Fibroblast of the aortic adventitia (primary cell): ENCODE measurements at places on chromosomes 1 and 21. TPM values are rescaled to one million over a fixed set of nuclear protein-coding genes. Genes with fewer than 3 reads are reported as not detected.

Gene OMA1
- total RNA-seq: 22.9 and 30.7 TPM in 2 replicates

Gene PBX1
- 66.1 and 95.6 TPM in 2 replicates for total RNA-seq

DNA sequence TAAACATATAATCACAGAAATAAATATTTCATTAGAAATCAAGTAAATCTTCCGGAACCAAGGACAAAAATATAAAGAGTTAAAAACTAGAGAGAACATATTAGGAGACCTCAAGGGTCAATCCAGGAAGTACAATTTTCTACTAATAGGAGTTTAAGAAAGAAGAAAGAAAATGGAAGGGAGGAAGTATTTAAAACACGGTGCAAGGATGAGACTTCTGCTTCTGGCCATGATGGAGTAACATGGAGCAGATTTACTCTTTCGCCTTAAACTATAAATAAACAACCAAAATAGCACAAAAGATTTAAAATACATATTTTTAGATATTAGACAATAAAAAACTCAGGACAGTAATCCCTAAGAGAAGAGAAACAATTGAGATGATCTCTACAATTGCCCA lies 12.6 kb upstream of the IFNAR1 start:
- no peak for DNase-seq

Gene MSH4
- total RNA-seq: 0.09 and 0.16 TPM in 2 replicates

GRCh38 chr1:40708750-40709099 lies 17.2 kb downstream of the NFYC start:
- peak; percentile 95 for DNase-seq

DNA sequence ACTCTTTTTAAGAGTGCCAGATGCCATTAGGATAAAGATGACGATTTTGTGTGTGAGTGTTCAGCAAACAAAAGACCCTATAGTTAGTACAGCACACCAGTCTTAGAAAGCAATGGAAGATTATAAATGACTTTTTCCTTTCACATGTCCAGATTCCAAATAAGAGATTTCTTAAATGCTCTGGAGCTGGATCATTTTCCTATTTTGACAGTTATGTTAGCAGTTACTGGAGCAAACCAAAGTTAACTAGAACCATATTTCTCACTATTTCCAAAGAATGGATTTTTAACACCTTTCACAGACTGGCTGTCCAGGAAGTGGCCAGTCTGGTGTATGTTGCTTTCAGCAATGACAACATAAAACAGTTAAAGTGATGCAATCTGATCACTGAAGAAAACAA lies 905.8 kb upstream of the ADGRL2 start:
- DNase-seq: no peak

GRCh38 chr1:43286115-43286514 lies 734 bp upstream of the C1orf210 start:
- no peak for DNase-seq

DNA sequence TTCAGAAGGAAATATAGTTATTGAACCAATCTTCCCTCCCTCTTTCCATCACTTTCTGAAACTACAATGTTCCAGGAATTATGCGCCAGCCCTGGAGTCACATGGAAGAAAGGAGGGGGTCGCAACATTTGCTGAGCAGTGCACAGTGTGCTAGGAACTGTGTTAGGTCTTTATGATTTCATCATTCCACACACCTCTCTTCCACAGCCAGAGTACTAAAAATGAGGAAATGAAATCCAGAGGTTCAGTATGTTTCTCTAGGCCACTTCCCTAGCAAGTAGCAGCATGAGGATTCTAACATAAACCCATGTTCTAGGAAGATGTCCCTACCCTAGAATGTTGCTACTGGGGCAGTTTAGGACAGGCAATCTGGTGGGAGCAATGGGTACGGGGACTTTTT lies 158.1 kb downstream of the SLC45A1 start:
- DNase-seq: no peak

- peak; percentile 93 for DNase-seq
Measured at GRCh38 chr1:16181887-16182719, 26.2 kb upstream of the EPHA2 start.

- DNase-seq: no peak
Measured at GRCh38 chr1:1547476-1547875, 7.1 kb upstream of the TMEM240 start.

- DNase-seq: no peak
Measured at GRCh38 chr1:201619513-201619912, 80.6 kb downstream of the NAV1 start.

DNA sequence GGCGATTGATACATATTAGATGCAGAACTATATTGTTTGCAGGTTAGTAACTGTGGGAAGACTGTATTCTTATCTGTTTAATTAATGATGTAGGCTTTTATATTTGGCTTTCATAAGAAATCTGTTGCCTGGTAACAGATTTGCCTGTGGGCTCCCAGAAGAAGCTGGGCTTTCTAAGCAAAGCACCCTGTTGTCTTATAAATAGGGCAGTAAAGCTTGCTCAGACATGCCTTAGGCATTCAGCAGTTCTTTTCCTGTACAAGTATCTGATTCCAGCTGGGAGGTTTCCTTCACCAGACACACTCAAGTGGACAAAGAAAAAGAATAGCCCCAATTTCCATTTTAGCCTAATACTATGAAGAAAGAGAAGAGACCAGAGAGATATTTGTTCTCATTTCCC lies 524.0 kb downstream of the LRRIQ3 start:
- no peak for DNase-seq

Gene ARHGAP29
- total RNA-seq: 32.5 and 77.2 TPM in 2 replicates

Gene ANKRD65
- 1.7 and 2.4 TPM in 2 replicates for total RNA-seq

- DNase-seq: no peak
Measured at GRCh38 chr1:200042119-200042551, 14.6 kb downstream of the NR5A2 start.

Gene FBLIM1
- total RNA-seq: 41.0 and 114 TPM in 2 replicates

Gene LEMD1
- 0.36 TPM in 1 of 2 replicates, not detected in the other for total RNA-seq

- DNase-seq: peak; percentile 27
Measured at GRCh38 chr1:15051882-15052528, 101.5 kb upstream of the TMEM51 start.

DNA sequence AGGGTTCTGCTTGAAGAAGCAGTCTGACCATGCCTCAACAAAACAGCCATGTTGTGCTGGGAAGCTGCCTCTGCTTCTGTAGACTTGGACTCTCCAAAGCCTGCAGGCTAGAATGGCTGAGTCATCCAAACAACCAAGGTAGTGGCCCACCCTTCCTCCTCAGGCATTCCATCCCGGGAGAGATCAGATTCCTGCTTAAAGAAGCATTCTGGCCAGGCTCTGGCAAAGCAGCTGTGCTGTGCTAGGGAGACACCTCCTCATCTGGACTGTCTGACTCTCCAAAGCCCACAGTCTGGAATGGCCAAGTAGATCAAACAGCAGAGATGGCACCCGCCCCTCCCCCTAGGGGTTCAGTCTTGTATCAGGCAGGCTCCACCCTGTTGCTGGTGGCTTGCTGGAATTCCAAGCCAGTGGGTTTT lies 38.3 kb upstream of the F3 start:
- peak; percentile 95 for DNase-seq

- no peak for DNase-seq
Measured at GRCh38 chr1:202276081-202276715, 65.5 kb downstream of the UBE2T start.

DNA sequence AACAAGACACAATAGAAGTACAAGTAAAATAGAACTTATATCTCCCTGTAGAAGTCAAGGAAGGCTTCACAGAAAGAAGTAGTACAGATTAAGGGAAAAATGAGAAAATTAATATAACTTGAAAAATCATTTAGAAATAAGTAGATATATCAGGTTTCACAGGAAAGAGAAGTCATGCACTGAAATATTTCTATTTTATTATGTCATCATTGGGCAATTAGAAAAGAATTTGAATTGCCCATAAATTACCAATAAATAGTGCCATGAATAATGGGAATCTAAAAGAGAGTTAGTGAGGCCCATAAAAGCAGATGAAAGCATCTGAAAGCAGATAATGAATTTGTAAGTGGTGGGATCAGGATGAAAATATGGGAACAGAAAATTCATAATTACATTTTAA lies 1597.8 kb downstream of the PLA2G4A start:
- no peak for DNase-seq

DNA sequence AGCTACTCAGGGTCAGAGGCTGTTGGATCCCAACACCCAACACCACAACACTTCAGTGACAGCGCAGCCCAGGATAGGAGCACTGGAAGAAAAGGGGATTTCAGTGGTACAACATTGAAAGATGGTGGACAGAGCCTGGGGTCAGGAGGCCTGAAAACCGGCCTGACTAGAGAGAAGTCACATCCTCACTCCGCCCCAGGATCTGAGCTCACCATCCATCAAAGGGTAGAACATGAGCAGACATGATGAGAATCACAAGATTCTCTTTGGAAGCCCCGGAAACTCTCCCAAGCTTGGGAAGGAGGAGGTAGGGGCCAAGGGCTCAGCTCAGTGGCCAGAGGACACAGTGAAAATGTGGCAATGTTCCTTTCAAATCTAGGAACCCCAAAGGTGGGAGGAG lies 271.3 kb downstream of the NPHP4 start:
- no peak for DNase-seq

Gene RERE
- 27.0 and 50.3 TPM in 2 replicates for total RNA-seq

Gene BGLAP
- 0.18 TPM in 1 of 2 replicates, not detected in the other for total RNA-seq

DNA sequence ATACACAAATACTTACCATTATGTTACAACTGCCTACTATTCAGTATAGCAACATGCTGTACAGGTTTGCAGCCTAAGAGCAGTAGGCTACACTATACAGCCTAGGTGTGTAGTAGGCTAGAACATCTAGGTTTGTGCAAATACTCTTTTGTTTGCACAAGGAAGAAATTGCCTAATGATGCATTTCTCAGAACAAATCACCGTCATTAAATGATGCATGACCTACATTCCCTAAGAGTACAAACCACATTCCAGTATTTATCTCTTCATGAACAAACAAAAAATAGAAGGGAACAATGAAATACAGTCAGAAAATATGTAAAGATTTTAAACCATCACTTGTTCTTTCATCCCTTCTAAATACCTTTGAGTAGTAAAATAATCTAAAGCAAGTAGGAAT lies 109.7 kb upstream of the HP1BP3 start:
- DNase-seq: peak; percentile 61

GRCh38 chr1:85894651-85895050 lies 186.4 kb upstream of the ZNHIT6 start:
- peak; percentile 49 for DNase-seq

Gene KHDRBS1
- total RNA-seq: 43.1 and 53.8 TPM in 2 replicates

- DNase-seq: no peak
Measured at GRCh38 chr1:81345110-81345509, 455.6 kb upstream of the ADGRL2 start.

DNA sequence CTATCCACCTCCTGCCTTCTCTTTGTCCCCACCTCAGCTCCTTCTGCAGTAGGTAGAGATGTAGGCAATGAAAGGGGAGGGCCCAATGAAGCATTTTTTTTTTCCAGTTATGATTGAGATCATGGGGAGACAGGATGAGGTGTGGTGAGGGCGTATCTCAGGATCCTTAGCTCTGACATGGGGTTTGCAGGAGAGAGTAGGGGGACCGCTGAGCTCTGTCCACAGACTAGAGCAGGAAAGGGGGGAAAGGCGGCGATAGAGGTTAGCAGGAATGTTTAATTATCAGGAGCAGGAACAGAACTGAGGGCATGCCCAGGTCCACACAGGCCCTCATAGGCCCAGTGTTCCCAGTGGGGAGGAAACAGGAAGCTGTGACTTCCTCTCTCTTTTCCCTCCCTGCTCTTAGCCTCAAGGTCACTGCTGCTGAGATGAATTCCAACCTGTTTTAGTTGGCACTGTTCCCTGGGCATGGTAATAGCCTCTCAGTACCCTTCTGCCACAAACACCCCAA lies 901 bp upstream of the RXFP4 start:
- DNase-seq: peak; percentile 76

- no peak for DNase-seq
Measured at GRCh38 chr1:165069829-165070228, 286.7 kb downstream of the LMX1A start.

Gene SLC1A7
- 0.41 and 3.8 TPM in 2 replicates for total RNA-seq

GRCh38 chr1:56436912-56437417 lies 142.4 kb downstream of the PLPP3 start:
- no peak for DNase-seq

Gene INKA2
- total RNA-seq: 0.27 TPM in 1 of 2 replicates, not detected in the other

Gene PTGFR
- 34.3 and 77.5 TPM in 2 replicates for total RNA-seq

GRCh38 chr1:227445746-227446145 lies 117.6 kb upstream of the ZNF678 start:
- no peak for DNase-seq

DNA sequence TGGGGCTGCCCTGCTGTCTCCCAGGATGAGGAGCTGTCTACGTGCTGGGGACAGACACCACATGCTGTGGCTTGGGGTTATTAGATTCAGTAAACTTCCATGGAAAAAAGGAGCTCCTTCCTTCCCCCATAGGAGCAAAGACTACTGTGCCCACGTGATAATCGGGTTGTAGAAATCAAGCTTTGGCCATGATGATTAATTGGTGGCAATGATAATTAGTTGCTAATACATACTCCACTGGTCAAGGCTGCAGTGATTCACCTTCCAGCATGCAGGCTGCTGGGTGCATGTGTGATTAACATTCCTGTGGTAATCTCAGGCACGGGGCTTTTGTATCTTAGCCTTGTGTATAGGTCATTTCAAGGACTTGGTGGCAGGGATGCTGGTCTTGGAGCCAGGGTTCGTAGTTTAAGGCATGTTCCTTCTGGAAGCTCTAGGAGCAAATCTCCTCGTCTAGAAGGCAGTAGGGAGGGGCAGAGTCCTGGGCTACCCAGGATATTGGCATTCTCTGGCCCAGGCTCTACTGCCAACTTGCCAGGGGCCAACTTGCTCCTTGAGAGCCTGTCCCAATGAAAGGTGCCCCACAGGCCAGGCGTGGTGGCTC lies 41.4 kb downstream of the TMCO4 start:
- peak; percentile 80 for DNase-seq

Gene DCST2
- total RNA-seq: 0.09 TPM in 1 of 2 replicates, not detected in the other

Gene HHAT
- 4.7 and 8.5 TPM in 2 replicates for total RNA-seq

Gene MYOG
- not detected in 2 replicates for total RNA-seq

GRCh38 chr1:180893614-180894013 lies 19.1 kb upstream of the KIAA1614 start:
- DNase-seq: no peak

DNA sequence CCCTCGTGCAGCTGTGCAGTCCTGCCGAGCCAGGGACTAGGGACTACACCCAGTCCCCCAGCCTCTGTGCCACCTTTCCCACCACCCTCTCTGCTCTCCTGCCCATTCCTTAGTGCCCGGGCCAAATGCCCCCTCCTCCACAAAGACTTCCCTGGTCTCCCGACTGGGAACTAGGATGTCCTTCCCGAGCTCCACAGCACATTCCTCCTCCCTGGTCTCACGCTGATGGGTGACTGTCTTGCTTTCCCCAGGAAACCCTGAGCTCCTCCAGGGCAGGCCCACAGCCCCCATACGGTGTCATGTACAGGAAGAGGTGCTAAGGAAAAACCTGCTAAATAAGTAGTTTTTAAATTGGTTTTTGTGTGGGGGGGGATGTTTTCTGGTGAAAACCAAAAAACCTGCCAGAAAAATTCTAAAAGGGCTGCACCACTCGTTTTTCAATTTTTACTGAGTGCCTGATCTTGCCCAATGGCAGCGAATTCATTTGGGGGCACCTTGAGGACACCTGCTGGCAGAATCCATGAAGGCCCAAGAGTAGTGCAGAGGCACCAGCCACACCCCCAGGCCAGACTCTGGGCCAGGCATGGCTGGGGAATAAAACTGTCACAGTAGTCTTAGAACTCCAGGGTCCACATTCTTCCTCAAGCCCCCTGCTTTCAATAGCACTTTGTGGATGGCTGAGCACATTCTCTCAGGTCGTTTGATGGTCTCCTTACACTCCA lies 50.4 kb downstream of the GLIS1 start:
- no peak for DNase-seq

GRCh38 chr1:33048426-33048825 lies 11.7 kb upstream of the AK2 start:
- no peak for DNase-seq
